ENCODE measurements at places on chromosomes 5 and 9.

DNA sequence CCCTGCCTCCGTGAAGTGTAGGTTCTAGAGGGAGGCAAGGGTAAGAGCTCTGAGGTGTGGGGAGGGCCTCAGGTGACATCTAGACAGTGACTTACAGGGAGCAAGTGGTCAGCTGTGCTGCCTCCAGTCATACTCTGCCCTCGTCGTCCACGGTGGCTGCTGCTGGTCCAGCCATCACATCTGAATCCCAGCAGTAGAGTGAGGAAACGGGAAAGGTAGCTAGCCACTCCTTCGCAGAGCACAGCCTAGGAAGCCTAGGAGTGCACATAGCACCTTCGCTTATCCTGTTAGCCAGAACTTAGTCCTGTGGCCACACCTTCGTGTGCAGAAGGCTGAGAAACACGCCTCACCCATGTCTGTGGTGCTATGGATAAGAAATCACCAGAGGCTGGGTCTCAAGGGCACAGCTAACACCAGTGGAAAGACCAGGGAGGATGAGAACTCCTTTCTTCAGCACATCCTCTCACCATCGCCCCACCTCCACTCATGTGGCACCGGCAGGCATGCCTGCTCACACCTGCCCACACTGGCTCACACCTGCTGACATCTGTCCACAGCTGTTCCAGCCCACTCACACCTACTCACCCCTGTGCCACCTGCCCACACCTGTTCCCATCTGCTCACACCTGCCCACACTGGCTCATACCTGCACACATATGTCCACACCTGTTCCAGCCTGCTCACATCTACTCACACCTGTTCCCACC, 44.5 kb upstream of the SLC6A19 start:
- DNase-seq, result no peak

DNA sequence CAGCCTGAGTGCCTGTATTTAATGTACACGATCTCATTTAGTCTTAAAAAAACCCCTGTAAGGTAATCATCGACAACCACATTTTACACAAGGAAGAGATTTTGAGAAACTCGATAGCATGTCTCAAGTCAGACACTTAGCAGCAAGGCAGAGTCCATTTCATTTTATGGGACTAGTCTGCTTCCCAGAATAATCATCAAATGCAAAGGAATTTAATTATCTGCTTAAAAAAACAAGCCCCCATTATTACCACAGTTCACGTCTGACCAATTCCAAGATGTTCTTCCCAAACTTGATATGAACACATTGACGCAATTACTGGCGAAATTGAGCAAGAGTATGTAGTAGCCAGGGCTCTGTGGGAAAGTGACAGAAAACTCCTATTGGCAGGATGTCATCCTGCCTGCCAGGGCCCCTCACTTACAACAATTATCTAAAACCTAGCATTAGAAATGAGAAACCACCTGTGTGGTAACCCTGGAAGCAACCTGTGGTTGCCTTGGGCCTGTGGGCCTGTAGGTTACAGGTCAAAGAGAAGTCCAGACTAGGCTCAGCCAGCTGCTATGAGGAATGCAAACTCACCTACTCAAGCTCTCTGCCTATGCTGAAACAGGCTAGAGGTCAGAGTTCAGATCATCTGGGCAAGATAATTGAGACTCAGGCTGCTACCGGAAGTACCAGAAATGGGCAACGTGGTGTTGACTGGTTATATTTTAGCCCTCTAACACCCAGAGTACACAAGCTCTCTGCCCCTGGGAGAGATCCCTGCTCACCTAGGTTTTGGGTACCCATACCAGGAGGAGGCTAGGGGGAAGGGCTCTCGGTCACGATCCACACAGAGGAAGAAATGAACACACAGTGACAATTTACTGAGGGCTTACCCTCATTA, 1.6 kb downstream of the B4GALT1 start:
- no peak for DNase-seq

DNA sequence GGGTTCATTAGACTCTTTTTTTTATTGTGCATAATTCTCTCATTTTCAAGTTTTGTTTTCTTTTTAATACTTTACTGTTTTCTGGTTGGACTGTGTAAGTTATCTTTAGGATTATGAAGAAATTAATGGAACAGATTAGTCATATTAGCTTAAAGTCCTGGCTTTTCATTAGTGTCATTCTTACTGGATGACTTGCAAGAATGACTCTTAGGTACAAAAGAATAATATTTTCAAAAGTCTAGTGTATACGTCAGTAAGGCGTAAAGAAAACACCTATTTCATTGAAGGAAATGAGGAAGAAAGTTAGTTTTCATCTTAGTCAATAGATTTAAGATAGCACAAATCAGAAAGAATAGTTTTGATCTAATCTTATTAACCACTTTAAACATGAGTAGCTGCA, 20.4 kb downstream of the UHRF2 start:
- DNase-seq, result no peak

DNA sequence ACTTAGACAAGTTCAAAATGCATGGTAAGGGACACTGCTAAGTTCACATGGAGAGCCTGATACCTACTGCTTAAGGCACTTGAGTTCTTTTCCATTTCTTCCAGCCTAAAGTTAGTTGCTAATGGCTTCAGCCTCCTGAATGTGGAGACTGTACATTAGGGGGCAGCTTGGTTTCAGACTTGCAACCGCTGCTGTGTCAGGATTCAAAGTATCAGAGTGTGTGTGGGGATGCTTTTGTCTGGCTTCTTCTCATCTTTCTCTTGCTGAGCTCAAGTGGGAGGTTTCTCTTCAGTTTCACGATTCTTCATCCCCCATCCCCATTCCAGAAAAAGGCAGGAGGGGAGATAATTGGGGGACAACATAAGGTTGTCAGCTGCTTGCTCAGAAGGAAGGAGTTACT, 49.4 kb downstream of the ATP10B start:
- DNase-seq, result no peak

DNA sequence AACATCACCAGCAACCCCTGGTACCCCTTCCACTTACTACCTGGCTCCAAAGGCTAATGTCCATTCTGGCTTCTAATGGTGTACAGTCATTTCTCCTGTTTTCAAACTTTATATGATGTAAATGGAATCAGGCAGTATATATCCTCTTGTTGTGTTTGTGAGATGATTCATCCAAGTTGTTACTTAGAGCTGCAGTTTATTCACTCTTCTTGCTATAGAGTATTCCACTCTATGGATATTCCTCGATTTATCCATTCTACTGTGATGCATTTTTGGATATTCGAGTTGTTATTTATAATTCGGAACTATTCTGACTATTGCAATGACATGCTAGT, 32.4 kb downstream of the IRF1 start:
- no peak for DNase-seq

- no peak for DNase-seq
Measured at GRCh38 chr5:175609526-175609925, 48.3 kb upstream of the HRH2 start.
